ENCODE measurements at places on chromosomes 7 and 10.

- no peak for DNase-seq
Observed at GRCh38 chr10:89478085-89478738, 57.2 kb downstream of the SLC16A12 start.

DNA sequence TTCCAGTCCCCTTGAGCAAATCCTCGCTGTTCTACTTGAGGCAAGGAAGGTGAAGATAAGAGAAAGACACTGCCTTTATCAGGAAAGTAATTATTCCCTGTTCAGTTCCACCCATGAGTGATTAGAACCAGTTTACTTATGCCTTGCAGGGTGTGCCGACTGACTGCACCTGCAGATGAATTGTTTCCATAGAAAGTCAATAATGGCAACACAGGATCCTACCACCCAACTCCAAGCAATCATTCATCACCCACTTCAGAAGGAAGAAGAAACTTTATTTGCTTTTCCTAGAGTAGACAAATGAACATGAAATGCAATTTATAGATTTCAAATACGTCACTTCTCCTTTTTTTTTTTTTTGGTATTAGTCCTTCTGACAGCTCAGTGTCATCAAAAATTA, 383.9 kb downstream of the SORCS1 start:
- no peak for DNase-seq

GRCh38 chr7:5766321-5766761, 15.1 kb downstream of the RNF216 start:
- no peak for DNase-seq

GRCh38 chr10:77531441-77532001, 106.1 kb downstream of the KCNMA1 start:
- DNase-seq = no peak

- DNase-seq = no peak
Observed at GRCh38 chr10:101710059-101710695, 15.2 kb upstream of the FBXW4 start.

- no peak for DNase-seq
Observed at GRCh38 chr7:68535266-68535665, 1063.0 kb upstream of the AUTS2 start.

GRCh38 chr10:118551535-118552100, 43.8 kb downstream of the PRLHR start:
- no peak for DNase-seq

DNA sequence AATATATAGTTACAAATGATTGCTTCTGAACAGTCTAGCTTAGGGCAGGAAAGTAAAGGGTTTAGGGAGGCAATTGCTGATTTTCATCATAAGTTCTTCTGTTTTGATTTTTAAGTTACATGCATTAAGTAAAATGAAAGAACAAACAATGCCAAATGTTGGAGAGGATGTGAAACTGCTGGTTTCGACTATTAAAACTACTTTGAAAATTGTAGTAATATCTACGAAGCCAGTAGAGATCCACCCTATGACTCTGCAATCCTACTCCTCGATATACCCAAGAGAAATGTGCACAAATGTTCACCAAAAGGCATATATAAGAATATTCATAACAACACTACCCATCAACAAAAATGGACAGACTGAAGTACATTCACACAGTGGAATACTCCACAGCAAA, 24.3 kb downstream of the PDZD8 start:
- no peak for DNase-seq

DNA sequence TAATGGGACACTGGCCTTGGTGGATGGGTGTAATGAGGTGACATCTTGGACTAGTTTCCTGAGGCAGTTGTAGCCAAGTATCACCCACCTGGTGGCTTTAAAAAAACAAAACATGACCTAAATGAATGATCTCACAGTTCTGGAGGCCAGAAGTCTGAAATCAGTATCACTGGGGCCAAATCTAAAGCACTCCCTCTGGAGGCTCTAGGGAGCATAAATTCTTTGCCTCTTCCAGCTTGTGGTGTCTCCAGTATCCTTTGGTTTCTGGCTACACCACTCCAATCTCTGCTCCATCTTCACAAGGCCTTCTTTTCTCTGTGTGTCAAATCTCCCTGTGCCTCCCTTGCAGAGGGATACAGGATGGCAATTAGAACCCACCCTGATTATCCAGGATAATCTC, 342.9 kb downstream of the CALN1 start:
- DNase-seq = no peak

- DNase-seq = no peak
Observed at GRCh38 chr7:35474100-35474499, 220.2 kb upstream of the TBX20 start.

- DNase-seq = no peak
Observed at GRCh38 chr10:36491926-36492325, 633.5 kb upstream of the ANKRD30A start.

Data from activated CD4-positive, alpha-beta T cell treated with anti-CD3 and anti-CD28 coated beads, Interleukin-2, amount 50 U/mL, for 16 hours (primary cell).